AG09309 (cell line): ENCODE measurements at places on chromosomes 13 and 19.

- DNase-seq = no peak
Measured at GRCh38 chr19:55437410-55437809, 5.7 kb downstream of the SHISA7 start.

GRCh38 chr13:97382276-97382675 is 51.7 kb upstream of the RAP2A start:
- DNase-seq = no peak

GRCh38 chr13:95642999-95643398 is 1.5 kb downstream of the DZIP1 start:
- no peak for DNase-seq

DNA sequence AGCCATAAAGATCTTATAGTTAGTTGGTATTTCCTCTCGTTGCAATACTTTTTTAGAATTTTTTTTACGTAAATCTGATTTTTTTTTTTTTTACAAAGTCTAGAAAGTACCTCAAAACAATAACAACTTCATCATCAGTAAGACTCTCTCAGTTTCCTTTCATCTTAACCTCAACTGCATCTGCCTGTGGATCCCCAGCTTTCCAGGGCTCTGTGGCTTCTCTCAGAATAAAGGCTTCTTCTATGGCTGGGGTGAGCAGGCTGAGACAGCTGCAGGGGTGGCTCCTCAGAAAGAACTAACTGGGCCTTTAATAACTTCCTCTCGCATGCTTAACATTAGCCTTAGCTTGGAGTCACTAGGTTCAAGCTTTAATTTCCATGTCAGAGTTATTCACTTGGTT is 4.2 kb downstream of the ZNF506 start:
- no peak for DNase-seq

GRCh38 chr19:778910-779653 is 18.2 kb upstream of the PTBP1 start:
- DNase-seq = peak; percentile 87

DNA sequence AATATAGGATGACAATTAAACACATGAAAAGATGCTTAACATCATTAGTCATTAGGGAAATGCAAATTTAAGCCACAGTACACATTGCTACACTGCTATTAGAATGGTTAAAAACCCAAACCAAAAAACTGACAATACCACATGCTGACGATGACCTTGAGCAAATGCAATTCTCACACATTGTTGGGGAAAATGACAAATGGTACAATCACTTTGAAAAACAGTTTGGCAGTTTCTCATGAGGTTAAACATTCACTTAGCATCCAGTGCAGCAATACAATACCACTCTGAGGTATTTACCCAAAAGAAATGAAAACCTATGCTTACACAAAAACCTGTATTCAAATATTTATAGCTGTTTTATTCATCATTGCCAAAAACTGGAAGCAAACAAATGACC is 11.3 kb downstream of the FLT3 start:
- no peak for DNase-seq

GRCh38 chr13:113654591-113655345 is 3.2 kb downstream of the ATP4B start:
- no peak for DNase-seq

DNA sequence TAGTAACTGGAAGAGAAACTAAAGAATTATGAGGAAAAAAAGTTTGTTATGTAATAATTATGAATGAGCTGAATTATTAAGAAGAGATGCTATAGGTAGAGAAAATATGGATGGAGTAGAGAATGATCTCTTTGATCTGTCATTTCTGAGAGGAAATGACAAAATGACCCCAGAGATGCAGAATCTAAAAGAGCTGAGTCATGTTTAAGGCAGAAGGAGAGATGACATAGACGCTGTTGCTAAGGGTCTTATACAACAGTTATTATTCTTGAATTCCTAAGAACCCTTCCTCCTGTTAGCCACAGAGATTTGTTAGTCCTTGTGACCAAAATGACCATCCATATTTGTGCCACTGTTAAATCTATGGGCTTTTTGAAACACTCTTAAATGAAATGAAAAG is 58.3 kb upstream of the FREM2 start:
- no peak for DNase-seq

DNA sequence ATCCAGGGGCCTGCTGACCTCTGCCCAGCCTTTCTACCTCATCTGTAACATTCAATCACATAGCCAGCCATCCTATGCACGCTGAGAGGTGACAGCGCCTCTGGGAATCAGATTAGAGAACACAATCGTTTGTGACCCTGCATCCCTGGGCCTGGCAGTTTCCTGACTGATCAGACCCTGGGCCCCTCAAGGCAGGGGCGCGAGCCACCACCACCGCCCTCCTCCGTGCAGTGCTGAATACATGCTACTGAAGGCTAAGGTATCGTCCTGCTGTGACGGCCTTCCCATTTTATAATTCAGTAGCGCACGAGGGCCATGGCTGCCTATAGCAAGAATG is 1.3 kb downstream of the TMTC4 start:
- DNase-seq = no peak

DNA sequence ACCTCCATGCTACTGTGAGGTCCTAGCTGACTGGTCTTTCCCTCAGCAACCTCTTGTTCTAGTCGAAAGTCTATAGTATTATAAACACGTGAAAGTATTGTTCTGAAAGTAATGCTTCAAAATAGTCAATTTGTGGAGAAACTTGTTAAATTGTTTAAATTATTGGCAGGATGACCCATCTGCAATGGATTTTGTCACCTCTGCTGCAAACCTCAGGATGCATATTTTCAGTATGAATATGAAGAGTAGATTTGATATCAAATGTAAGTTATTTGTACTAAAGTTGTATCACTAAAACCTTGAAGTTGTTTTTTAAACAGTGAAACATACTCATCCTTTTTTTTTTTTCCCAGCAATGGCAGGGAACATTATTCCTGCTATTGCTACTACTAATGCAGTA is 25.9 kb downstream of the UBA2 start:
- DNase-seq = no peak

GRCh38 chr19:14977128-14977527 is 2.5 kb downstream of the SLC1A6 start:
- DNase-seq = no peak

DNA sequence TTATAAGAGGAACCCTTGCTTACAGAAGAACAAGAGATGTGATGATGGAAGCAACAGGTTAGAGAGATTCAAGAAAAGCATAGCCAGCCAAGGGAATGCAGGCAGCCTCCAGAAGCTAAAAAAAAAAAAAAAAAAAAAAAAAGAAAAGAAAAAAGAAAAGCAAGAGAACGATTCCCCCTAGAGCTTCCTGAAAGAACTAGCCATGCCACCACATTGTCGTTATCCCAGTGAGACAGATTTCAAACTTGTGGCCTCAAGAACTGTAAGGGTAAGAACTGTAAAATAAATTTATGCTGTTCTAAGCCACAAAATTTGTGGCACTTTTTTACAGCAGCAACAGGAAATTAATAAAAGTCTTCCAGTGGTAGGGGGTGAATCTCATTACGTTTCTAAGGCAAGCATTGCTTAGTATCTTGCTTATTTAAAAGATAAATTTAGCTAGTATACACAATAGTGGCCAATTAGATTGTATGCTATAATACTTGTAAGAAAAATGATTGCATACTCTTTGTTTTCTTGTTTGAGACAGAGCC is 21.8 kb downstream of the RFXAP start:
- DNase-seq = no peak

DNA sequence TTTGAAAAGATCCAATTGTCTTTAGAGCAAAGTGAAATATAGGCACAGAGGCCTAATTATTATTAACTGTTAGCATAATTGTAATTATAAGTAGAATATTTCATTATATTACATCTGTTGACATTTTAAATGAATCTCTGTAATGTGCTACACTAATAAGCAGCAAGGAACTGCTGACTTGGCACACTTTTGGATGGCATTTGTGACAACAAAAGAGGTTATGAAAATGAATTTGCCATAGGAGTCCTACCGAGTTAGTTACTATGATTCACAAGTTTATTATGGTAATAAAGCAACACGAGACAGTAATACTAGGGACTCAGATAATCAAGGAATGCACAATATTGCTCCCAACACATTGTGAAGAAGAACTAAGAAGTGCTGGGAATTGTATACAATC is 213.8 kb upstream of the PCDH9 start:
- DNase-seq = no peak

- DNase-seq = no peak
Measured at GRCh38 chr19:35774274-35775045, 904 bp upstream of the ARHGAP33 start.

- no peak for DNase-seq
Measured at GRCh38 chr13:42653679-42654078, 79.7 kb downstream of the TNFSF11 start.

DNA sequence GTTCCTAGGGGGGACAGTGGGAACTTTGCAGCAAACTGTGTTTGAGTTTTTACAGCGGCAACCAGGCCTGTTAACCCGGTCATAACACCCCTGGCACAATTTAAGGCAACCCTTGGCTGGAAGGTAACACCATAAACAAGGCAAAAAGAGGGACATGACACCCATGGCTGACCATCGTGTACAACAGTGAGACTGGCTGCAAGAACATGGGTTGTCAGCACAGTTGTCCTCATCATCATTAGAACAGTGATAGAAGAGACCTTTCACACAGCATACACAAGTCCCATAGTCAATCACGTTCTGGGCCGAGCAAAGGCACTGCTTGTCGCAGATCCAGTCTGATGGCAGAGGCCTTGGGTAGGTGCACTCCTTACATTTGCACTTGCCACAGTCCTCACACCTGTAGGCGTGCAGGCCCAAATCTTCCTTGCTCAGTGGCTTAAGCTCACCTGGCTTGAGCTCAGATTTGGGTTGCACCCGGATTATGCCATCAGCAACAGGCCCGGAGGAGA is 4.1 kb downstream of the SPRY2 start:
- DNase-seq = no peak

GRCh38 chr13:63972328-63972727 is 2556.7 kb upstream of the PCDH20 start:
- no peak for DNase-seq

DNA sequence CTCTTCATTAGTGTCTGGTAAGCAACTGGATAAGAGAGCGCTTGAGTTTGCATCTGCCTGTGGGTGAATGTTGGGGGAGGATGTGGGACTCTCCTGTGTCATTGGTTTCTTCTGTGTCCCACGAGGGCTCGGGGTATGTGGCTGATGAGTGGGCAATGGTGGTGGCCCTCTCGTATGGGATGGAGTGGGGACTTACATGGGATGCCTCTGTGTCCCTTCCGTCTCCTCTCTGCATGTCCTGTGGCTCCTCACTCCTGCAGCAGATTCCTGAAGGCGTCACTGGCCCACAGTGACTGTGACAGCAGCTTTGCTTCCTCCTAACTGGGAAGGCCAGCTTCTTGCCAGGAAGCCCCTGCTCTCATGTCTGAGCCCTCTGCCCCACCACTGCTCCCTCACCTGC is 2.6 kb upstream of the LRP3 start:
- DNase-seq = no peak

GRCh38 chr19:29871143-29871542 is 59.4 kb downstream of the CCNE1 start:
- DNase-seq = no peak

GRCh38 chr19:54266133-54266532 is 9.1 kb upstream of the LILRB5 start:
- DNase-seq = peak; percentile 4

DNA sequence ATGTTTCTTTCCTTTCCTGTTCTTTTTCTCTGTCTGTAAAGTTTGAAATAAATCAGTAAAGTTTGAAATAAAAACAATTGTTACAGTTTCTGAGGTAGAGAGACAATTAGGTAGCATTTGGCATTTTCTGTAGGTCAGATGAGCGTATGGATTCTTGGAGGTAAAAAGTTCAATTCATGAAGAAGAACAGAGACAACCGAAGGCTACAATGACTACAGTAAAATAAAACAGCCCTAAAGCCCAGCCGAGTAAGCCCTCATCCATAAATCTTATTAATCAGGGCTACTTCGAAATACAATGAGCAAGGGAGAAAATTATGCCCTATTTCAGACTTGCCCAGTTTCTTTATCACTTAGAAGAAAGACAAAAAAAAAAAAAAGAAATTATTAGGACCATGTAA is 941.9 kb upstream of the SLC10A2 start:
- DNase-seq = no peak

DNA sequence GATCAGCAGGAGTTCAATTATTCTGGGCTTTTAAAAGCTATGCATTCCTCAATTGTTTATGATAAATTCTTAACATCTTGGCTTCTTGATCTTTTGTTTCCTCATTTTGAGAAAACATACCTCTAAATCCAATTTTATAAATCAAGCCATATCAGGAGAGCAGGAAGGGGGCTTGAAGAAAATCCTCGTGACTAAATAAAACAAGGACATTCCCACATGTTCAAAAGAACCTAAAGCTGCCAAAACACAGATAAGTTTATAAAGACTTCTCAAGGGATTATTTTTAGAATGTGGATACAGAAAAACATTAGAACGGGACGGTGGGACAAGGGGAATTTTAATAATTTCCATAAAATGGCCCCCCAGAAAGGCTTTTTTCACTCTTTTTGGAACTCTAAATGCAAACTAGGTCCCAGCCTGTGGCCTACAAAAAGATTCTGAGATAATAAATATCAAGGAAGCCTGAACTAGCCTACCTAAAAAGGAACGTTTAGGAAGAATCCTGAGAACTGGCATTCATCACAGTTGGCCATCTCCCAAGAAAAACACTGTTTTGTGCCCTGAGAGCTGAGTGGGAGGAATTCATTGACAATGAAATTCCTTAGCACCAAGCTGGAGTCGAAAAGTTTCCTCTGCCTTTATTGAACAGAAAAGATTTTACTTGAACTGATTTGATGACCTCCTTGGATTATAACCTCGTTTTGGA is 30.1 kb downstream of the ZAR1L start:
- DNase-seq = peak; percentile 20

GRCh38 chr19:1474011-1474764 is 4.8 kb downstream of the C19orf25 start:
- DNase-seq = no peak

GRCh38 chr13:24921881-24922280 is 157.9 kb downstream of the RNF17 start:
- no peak for DNase-seq

DNA sequence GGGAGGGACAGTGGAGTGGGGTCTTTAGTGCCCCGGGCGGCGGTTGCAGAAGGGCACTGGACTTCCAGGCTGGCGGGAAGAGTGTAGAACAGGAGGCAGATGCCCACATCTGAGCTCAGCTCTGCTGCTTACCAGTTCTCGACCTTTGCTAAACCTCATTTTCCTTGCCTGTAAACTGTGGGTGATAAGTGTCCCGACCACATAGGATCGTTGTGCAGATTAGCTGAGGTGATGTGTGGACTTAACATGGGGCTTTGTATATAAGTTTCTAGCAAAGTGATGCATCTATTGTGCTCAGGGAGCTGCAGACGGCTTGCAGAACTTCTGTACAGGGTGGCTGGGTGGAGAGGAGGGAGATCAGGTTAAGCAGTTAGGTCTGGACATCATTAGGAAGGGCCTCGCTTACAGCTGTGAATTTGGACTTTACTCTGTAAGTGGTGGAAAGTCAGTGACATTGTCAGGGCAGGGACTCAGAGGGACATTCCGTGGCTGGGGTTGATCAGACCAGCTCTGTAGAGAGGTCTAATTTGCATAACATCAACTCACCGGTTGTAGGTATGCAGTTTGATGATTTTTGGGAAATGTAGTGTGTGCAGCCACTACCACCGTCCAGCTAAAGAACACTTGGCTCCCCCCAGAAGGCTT is 70.0 kb downstream of the SPATA13 start:
- DNase-seq = no peak
